ENCODE measurements at places on chromosomes 11 and 22.

DNA sequence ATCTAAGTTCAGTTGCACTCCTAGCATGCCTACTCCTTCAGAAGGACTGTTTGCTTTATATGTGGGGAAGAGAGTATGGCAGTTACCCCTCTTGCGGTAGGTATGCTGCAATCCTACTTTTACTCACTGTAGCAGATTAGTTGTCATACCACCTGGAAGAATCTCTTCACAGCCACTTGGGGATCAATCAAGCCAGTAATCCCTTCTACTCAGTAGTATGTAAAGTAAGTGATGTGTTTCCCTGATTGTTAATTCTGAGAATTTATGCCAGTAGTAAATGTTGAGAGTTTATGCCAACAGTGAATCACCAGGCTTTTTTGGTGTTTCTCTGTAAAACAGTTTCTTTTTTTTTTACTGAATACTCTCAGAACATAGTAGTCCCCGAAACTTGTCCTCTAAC, 34.4 kb downstream of the PRMT3 start:
- no peak for DNase-seq

DNA sequence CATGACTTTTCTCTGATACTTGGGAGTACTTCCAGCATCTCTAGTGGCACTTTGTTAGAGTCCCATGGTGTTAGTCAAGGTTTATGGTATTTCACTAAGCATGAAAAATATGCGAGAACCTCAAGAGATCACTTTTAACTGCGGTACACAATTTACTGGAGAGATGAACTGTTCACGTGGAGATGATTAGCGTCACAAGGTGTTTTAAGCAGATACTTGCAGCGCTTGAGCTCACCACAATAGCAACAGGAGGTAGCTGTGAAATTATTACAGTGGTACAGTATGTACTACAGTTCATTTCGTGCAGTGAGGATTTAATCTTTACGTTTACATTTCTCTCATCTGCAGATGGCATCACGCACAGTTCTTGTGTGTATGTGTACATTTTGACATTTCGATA, 4.5 kb downstream of the PARVA start:
- DNase-seq, result no peak

DNA sequence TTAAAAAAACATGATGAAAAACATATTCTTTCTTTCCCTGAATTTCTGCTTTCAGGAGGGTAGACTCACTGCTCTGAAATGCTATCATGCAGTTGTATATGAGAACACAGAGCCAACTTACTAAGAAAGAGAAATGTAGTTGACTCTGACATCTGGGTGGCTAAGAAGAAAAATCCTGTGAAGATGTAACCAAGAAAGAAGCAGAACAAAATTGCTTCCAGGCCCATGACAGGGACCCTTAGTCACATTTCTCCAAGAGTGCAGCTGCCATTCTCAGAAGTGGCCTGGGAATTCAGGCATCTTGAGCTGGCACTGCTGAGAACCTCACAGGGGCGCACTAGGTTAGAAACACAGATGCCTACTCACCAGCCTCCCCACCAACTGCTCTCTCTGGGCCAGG, 73.6 kb downstream of the RPL27A start:
- no peak for DNase-seq

- DNase-seq, result no peak
Measured at GRCh38 chr11:106974831-106975230, 43.4 kb downstream of the GUCY1A2 start.

GRCh38 chr11:45168366-45169130, 22.1 kb downstream of the PRDM11 start:
- DNase-seq, result no peak

DNA sequence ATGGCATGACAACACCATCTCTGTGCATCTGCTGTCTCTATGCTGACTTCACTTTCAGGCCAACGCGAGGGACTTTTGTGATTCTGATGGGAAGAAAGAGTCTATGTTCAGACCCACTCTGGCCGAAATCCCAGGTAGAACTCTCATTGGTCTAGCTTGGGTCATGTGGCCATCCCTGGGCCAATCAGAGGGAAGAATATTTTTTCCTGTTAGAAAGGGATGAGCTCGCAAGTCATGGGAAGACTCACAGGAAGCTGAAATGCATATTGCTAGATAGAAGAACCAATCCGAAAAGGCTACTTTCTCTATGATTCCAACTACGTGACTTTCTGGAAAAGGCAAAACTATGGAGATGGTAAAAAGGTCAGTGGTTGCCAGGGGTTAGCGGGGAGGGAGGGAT, 56.0 kb upstream of the LINC01488 start:
- DNase-seq, result no peak

GRCh38 chr11:67354075-67355022, 1.0 kb upstream of the POLD4 start:
- peak; percentile 96 for DNase-seq

All from cardiac fibroblast (primary cell).